ENCODE measurements at places on chromosomes 4 and X.

GRCh38 chrX:13651150-13651549 is 1.8 kb upstream of the TCEANC start:
- no peak for DNase-seq

GRCh38 chr4:125961626-125962025 is 646.9 kb downstream of the FAT4 start:
- no peak for DNase-seq

DNA sequence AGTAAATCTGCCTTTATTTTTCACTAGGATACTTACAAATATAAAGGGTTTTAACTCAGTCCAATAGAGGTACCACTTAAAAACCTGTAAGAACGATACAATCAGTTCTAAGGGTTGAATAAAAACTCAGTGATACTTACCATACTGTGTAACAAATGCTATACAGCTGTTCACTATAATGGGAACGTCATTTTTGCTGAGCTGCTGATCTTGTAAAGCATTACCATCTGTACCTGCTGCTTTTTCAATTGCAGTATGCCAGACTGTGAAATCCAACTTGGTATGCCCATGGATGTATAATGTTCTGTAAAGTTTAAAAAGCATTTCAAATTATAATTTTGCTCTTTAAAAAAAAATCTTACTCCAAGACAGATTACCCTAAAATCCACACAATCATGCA is 111.2 kb downstream of the ARAP2 start:
- DNase-seq: no peak

GRCh38 chrX:118221270-118221669 is 104.7 kb upstream of the KLHL13 start:
- DNase-seq: no peak

- no peak for DNase-seq
These were observed 36.1 kb downstream of the GSPT2 start for GRCh38 chrX:51779306-51779705.

GRCh38 chr4:56099378-56099786 is 150.6 kb downstream of the CEP135 start:
- DNase-seq: peak; percentile 54

All from islet precursor cell (in vitro differentiated cells).